GM13976 (cell line): ENCODE measurements at places on chromosomes 11 and 22.

DNA sequence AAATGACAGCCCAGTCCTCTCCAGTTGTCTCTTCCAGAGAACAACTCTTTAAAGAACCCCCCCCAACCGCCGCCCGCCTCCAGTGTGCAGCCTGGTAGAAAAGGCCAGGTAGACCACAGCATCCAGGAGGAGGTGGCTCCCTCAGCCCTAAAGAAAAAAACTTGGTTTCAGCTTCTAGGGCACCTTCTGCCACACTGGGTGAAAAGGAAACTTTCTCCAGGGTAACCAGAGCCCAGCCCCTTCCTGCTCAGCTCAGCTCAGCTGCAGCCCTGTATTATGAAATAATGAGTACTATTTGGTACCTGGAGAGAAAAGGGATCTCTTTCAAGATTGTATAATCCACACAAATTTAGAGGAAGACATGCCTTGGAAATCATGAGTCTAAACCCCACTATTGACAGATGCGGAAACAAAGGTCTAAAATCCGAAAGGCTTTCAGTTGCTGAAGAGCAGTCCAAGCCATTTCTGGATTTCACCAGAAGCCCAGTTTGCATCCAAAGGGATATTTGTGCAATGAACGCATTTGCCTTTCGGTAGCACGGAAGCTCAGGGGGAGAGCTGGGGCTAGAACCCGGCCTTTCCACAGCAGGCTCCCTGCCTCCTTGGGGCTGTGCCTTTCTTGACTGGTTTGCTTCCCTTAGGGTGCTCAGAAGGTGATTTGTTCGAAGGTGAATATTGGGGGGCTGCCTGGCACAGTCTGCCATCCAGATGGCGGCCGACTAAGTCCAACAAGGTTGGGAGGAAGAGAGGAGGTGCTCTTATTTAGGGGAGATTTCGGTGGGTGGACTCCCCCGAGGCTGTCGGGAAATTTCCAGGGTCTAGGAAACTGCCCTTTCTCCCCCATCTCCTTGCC is 3.3 kb downstream of the FXYD6 start:
- no peak for DNase-seq

DNA sequence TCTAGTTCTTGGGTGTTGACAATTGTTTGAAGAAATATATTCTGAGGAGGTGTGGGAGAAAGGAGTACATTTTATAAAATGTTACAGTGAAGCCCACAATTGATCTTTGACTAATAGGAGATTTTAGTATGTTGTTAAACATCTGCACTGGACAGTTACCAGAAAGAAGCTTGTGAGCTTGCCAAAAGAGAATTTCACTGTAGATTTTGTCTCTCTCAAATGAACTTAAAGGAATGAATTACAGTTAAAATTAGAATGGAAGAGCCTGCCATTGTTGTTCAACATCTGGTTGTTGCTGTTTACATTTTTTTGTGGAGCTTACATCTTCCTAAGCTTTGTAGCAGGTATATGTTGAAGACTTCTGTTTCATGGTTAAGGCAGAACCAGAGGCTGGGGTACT is 620.5 kb upstream of the CCDC179 start:
- no peak for DNase-seq

DNA sequence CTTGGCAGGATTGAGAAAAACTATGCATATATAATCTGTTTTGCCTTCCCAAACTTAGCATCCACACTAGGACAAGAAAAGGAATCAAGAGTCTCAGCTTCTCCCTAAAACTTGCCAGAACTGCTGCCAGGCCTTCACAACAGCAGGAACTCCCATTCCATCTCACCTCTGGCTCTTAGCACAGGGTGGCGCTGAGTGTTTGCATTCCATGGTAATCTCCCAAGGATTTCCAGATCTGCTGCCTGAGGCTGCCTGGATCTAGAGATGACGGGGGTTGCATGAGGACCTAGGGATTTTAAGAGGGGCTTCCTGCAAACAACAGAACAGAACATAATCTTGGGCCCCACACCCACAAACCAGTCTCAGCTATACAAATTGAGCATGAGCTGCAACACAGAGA is 87.1 kb upstream of the OPCML start:
- no peak for DNase-seq

DNA sequence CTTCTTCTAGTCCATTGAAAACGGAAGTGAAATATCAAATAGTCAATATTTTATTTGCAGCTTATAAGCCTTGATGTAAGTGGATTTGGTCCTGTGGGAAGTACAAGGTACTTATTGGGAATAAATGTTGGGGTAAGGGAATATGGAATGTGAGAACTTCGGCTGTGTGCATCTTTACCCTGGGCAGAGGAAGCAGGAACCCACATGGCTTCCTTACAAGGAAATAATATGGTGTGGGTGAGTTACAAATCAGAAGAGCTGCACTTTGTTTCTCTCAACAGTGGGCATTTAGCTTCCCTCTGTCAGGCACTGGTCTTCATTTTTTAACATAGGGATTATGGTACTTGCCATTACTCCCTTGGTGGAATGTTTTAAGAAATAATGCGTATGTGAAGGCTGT is 77.9 kb downstream of the SCN3B start:
- DNase-seq: no peak
